ENCODE measurements at places on chromosomes 2 and 18. TPM values are rescaled to one million over a fixed set of nuclear protein-coding genes. Genes with fewer than 3 reads are reported as not detected.

- peaks cover 12% of the 10 kb centered on the region for H3K4me1 ChIP-seq
- H3K27me3 ChIP-seq = no peaks in the 10 kb centered on the region
- no peak for DNase-seq
- H3K27ac ChIP-seq = no peak overlapping the region
- no peak overlapping the region for H3K4me3 ChIP-seq
- no peaks in the 10 kb centered on the region for H3K36me3 ChIP-seq
These were observed 17.6 kb downstream of the PMAIP1 start for GRCh38 chr18:59917422-59917821.

DNA sequence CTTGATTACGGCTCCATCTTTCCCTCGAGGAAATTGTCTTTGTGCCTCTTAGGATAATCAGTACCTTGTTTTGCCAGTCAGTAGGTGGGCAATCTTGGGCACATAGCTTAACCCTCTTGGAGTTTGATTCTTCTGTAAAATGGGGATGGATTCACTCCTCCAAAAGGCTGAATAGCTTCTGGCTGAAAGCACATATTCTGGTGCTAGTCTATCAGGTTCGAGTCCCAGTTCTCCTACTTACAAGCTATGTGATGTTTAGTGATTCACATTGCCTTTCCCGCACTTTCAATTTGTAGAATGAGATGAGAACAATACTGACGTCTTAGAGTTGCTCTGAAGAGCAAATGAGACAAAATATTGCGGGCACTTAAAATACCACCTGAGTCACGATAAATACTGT is 43.9 kb downstream of the ATIC start:
- H3K4me3 ChIP-seq = no peak overlapping the region
- no peak overlapping the region for H3K27ac ChIP-seq
- DNase-seq = no peak
- no peaks in the 10 kb centered on the region for H3K27me3 ChIP-seq

DNA sequence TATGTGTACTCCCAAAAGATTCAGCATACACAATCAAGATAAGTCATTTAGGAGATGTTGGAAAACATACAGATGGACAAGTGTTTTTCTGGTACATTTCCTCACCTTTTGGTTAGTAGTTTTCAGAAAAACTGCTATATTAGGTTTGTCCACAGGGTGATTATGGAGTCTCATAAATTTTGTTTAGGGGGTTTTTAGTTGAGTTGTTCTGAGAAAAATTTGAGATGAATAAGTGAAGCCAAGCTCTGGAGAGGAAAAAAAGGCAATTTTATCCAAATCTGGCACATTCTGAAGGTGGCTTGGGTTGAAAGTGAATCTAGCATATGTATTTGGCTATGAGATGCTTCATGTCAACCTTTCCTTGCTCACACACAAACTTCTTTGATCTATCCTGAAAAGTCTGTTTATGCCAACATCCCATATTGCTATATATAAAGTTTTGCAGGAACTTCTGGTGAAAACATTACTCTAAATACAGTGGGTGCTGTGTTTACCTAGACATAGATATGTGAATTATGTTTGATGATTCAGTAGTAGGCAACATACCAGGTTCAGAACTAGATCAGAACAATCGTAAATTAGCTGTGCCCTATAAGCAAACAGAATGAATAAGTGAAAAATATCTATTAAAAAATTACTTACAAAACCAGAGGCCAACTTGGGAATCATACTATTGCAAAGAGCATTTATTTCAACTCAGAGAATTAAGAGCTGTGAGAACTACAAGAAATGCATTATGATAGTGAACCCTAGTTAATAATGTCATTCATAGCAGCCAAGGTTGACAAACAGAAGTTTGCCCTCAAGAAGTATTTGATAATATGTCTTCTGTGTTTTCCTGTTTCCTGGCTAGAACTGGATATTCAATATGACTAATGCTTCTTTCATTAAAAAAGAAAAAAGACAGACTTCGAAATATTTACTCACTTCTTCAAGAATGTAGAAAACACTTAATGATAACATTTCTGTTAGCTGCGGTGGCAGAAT is 552.0 kb downstream of the IRS1 start:
- H3K36me3 ChIP-seq = no peaks in the 10 kb centered on the region
- no peak overlapping the region for H3K4me3 ChIP-seq
- no peaks in the 10 kb centered on the region for H3K4me1 ChIP-seq
- H3K27me3 ChIP-seq = no peaks in the 10 kb centered on the region
- H3K27ac ChIP-seq = no peak overlapping the region

DNA sequence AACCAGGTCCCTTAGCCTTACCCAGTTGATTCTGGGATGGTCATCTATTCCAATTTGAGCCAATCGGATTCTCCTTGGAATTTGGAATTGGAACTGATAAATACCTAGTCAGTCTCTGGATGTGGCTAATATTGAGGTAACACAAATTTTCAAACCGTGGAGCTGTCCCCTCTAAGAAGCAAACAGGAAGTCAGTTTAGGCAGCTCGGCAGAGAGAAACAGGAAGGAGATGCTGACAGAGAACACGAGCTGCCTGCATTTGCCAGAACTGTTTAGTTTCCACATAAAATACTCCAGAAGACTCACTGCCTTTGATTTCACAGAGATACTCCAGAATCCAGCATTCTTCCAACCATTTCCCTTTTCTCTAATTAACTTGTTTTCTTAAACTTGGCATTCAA is 1024.9 kb downstream of the BCL11A start:
- H3K27me3 ChIP-seq = no peaks in the 10 kb centered on the region
- H3K4me1 ChIP-seq = no peaks in the 10 kb centered on the region
- H3K4me3 ChIP-seq = no peak overlapping the region
- no peaks in the 10 kb centered on the region for H3K36me3 ChIP-seq

DNA sequence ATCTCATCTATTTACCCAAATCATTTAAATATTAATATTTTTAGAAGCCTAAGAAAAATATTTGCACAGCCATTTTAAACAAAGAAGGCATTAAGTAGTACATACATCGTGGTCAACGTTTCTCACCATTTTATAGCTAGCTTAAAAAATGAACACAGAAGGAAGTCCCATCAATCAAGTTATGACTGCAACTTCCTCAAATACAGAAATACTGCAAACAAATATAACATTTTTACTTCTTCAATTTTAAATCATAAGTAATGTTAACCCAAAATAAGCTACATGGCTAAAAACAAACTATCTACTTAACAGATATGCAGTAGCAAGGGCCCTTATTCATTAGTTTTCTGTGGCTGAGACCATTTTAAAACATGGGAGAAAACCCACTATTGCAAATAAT is 30.6 kb downstream of the ITSN2 start:
- peaks cover 4% of the 10 kb centered on the region for H3K36me3 ChIP-seq
- DNase-seq = no peak
- H3K27me3 ChIP-seq = no peaks in the 10 kb centered on the region
- H3K4me1 ChIP-seq = peaks cover 60% of the 10 kb centered on the region

DNA sequence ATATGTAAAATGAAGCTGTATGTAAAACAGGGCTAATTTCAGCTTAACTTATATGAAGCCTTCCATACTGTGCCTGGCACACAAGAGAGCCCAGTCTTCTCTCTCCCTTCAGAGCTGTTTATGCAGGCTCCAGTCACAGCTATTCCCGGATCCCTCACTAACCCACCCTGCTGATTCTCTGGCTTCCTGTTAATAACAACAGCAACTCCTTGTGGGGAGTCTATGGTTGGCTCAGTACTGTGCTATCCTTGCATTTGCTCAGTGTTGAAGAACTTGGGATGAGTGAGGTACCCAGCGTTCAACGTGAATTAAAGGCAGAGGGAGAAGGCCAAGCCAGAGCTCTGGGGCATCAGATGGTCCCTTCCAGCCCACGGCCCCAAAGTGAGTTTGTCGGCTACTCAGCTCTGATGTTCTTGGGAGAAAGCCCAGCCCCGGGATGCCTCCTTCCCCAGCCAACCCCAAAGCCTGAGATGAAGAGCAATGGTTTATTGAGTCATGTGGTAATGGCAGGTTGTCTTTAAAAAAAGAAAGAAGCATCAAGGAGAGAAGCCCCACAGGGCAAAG is 43.2 kb downstream of the PSD4 start:
- peak overlapping the region; percentile 50 for H3K27ac ChIP-seq
- H3K27me3 ChIP-seq = no peaks in the 10 kb centered on the region
- DNase-seq = no peak
- peaks cover 22% of the 10 kb centered on the region for H3K4me1 ChIP-seq

DNA sequence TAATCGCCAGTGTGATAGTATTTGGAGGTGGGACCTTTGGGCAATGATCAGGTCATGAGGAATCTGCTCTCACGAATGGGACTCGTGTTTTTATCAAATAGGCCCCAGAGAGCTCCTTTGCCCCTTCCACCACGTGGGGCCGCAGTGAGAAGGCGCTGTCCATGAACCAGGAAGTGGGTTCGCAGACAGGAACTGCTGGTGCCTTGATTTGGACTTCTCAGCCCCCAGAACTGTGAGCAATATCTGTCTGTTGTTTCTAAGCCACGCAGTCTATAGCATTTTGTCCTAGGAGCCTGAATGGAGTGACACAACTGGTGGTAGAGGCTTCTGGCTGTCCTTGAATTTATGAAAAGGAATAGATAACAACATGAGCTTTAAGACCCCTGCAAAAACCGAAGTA is 111.2 kb upstream of the HDAC4 start:
- no peak overlapping the region for H3K27ac ChIP-seq
- H3K36me3 ChIP-seq = no peaks in the 10 kb centered on the region
- H3K4me1 ChIP-seq = no peaks in the 10 kb centered on the region
- no peak for DNase-seq

- DNase-seq = no peak
- peak overlapping the region; percentile 52 for H3K27ac ChIP-seq
- H3K27me3 ChIP-seq = no peaks in the 10 kb centered on the region
- no peak overlapping the region for H3K4me3 ChIP-seq
- no peaks in the 10 kb centered on the region for H3K36me3 ChIP-seq
These were observed 17.6 kb downstream of the CDC42EP3 start for GRCh38 chr2:37653805-37654378.

- H3K27ac ChIP-seq = peak overlapping the region; percentile 100
- peak overlapping the region; percentile 80 for H3K4me3 ChIP-seq
- peaks cover 31% of the 10 kb centered on the region for H3K36me3 ChIP-seq
- no peak for DNase-seq
- peaks cover 3% of the 10 kb centered on the region for H3K4me1 ChIP-seq
- H3K27me3 ChIP-seq = no peaks in the 10 kb centered on the region
These were observed 1.4 kb downstream of the ZBTB14 start for GRCh38 chr18:5294113-5294456.

- DNase-seq = no peak
- no peak overlapping the region for H3K27ac ChIP-seq
- H3K4me1 ChIP-seq = peaks cover 22% of the 10 kb centered on the region
- no peak overlapping the region for H3K4me3 ChIP-seq
- H3K27me3 ChIP-seq = no peaks in the 10 kb centered on the region
These were observed 126.0 kb downstream of the LPIN1 start for GRCh38 chr2:11872247-11872947.

- no peaks in the 10 kb centered on the region for H3K36me3 ChIP-seq
- no peaks in the 10 kb centered on the region for H3K4me1 ChIP-seq
- no peak overlapping the region for H3K27ac ChIP-seq
- no peak overlapping the region for H3K4me3 ChIP-seq
These were observed 109.9 kb downstream of the SLC4A3 start for GRCh38 chr2:219737270-219737691.

DNA sequence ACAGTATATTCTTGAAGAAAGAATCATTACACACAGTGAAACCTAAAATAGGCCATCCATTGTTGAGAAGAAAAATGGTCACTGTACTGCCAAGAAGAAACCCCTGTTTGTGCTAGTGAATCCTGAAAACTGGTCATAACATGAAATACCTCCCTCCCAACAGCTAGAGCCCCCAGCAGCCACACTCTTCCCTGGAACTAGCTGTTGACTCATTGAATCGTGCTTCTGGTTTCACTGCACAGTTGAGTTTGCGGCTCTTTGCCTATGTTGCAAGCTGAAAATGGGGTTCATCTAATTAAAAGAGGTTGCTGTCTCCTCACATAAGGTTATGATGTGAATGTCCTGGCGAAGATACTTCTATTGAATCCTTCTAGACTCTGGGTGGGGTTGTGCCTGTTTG is 86.3 kb downstream of the UGGT1 start:
- H3K27ac ChIP-seq = no peak overlapping the region
- no peak overlapping the region for H3K4me3 ChIP-seq
- H3K27me3 ChIP-seq = no peaks in the 10 kb centered on the region
- H3K4me1 ChIP-seq = no peaks in the 10 kb centered on the region

DNA sequence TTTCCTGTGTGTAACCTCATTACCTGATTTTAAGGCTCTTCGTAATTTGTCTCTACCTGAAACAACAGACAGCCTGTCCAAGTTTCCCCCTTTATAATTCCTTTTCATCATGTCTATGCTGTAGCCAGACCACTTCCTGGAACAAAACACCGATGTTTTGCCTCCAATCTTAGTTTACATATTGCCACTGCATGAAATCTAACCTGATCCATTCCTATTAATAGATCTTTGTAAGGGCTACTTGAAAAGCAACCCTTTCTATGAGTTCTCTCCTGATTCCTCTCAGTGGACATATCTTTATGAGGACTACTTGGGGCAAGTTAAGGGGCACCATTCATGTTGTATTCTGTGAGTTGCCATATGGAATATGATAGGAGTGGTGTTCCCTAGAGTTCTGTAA is 30.9 kb downstream of the ZNF638 start:
- H3K27me3 ChIP-seq = no peaks in the 10 kb centered on the region
- H3K27ac ChIP-seq = no peak overlapping the region
- DNase-seq = no peak
- H3K4me3 ChIP-seq = no peak overlapping the region

DNA sequence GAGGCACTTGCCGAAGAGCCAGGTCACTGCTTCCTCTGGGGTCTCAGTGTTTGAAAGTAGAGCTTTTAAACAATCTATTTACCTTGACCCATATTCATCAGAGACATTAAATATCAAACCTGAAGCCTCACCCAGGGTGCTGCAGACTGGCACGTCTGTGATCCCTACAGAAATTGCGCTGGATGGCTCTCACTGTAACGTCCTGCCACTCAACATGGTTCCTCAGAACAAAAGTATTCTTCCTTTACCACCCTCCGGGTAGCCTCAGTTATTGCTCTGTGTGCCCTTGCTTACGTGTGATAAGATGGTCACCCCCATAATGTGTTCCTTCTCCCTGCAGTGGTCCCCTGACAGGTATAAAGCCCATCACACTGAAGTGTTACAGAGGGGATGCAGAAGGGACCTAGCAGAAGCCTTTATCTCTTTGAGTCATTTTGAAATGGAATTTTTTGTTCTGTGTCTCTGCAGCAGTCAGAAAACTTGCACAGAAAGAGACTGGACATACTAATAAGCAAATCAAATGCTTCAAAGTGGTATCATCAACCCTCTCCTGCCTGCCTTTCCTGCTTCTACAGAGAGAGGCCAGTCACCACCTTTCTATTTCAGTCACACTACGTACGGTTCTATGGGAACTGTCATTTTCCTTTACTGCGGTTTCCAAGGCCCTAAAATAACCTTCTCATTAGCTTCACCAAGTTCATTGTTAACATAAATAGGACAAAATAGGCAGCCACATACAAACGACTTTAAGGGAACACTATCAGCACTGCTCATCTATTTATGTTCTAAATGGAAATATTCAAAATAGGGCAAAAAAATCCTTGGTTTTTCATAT is 86.8 kb downstream of the METTL8 start:
- no peak overlapping the region for H3K4me3 ChIP-seq
- DNase-seq = no peak
- H3K27ac ChIP-seq = no peak overlapping the region
- H3K27me3 ChIP-seq = no peaks in the 10 kb centered on the region
- no peaks in the 10 kb centered on the region for H3K4me1 ChIP-seq

OSR1 gene
- 1.8 TPM for total RNA-seq

SGPP2 gene
- total RNA-seq = 39.3 TPM

PRSS56 gene
- not detected for total RNA-seq

MAPRE2 gene
- total RNA-seq = 1.5 TPM

EIF5B gene
- 21.1 TPM for total RNA-seq

MAPK4 gene
- total RNA-seq = 3.1 TPM

GCG gene
- not detected for total RNA-seq
